ENCODE measurements at places on chromosomes 2 and 18. TPM values are rescaled to one million over a fixed set of nuclear protein-coding genes. Genes with fewer than 3 reads are reported as not detected.

STAT4 gene
- 104 TPM for total RNA-seq

CRYGD gene
- total RNA-seq = not detected

GPAT2 gene
- 12.4 TPM for total RNA-seq

RGPD3 gene
- total RNA-seq = 0.25 TPM

ALKAL2 gene
- total RNA-seq = 0.36 TPM

EGR4 gene
- total RNA-seq = 2.1 TPM

DNA sequence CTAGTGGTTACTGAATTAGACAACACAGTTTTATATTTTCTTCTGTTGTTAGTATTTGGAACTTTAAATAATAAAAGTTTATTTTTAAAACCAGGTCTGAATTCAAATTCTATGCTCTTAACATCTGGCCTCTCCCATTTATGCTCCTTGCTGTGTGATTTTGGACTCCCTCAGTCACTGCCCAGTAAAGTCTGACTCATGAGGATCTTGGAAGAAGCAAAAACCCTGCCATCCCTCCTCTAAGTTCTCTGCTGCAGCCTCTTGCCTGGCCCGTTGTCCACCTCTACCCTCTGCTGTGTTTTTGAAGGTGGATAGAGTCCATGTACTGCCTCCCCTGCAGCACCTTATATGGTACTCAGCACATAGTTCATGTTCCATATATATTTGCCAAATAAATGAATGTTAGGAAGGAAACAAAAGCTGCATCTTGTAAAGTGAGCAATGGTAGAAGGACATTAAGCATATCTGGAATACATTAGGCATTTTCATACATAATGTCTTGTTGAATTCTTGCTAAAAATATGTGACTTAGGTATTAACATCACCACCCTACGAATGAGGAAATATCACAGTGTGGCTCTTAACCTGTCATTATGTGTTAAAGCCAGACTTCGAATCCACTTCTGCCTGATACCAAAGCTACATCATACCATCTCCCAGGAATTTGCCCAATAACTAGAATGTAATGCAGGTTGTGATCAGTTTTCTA lies 62.1 kb downstream of the THNSL2 start:
- no peak for DNase-seq

DNA sequence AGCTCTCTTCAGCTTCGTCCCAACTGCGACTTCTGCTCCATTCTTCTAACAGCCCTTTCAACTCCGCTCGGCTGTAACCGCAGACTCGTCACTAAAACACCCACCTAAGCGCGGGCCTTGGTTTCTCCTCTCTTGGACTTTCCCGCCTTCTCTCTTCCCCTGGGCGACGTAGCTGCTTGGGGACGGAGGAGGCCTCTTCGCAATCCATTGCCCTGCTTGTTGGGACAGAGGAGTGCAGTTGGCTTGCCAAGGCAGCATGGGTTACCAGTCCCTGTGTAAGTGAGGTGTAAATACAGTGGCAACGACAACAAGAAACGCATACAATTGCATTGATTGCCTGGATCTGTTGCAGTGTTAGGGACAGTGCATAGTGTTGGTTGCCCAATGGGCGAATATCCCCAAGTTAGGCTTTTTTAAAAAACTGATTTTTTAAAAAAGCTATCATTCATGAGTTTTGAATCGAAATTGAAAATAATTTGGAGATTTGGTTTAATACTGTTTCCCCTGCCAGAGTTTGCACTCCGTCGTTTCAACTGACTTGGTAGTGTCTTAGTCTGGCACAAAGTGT lies 484 bp upstream of the DARS1 start:
- DNase-seq = peak; percentile 79

DNA sequence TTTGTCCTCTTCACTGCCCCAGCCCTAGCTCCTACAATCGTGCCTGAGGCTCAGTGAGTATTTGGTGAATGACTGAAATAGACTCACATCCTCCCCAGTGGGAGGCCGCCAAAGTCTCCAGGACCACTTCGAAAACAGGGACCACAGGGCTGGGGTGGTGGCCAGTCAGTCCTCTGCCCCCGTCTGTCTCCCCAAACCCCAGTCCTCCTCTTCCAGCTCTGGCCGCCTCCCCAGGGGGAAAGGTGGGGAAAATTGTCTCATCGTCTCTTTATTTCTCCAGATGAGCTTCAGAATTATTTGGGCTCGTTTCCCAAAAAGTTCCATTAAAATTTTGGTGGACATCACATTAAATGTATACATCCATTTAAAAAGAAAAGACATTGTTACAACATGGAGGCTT lies 43.5 kb downstream of the NPPC start:
- DNase-seq = no peak

GRCh38 chr2:61787941-61788563 lies 65.8 kb downstream of the FAM161A start:
- DNase-seq = no peak

GRCh38 chr2:201957091-201957490 lies 76.6 kb upstream of the FZD7 start:
- DNase-seq = no peak

DNA sequence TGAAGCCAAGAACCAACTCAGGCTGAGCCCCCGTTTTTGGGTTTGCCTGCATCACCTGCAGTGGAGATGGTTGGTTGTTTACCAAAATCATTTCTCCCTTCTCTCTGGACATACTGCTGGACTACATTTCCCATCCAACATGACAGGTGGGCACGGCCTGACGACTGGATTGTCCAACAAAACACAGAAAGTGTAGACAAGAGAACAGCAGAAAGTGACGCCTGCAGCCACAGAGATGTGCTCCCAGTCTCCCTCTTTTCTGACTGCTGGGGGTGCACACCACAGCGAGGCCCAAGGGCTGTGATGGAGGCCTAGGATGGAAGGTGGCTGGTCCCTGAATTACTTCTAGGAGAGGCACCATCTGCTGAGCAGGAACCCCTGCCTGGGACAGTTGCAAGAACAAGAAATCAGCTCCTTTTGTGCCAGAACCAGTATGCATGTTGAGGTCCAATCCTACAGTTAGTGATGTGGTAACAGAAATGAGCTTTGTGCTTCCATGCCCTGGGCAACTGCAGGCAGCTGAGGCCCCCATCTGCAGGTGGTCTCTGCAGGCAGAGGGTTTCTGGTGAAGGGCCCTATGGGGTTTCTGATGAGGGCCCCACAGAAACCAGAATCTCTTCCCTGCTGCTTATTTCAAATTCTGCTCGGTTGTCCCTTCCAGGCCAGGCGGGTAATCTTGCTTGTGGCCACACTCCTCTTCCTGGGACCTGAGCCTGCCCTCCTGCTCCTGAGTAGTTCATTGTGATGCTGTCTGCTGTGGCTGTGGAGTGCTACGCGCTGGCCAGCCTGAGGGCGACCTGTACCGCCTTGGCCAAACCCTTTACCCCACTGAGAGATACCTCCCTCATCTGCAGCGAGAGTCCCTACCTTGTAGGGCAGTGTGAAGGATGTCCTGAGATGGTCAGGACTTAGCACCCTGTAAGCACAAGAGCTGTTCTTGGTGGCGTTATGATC lies 168.3 kb downstream of the ASB1 start:
- no peak for DNase-seq

- DNase-seq = no peak
Observed at GRCh38 chr18:30234755-30235154, 807.8 kb downstream of the DSC3 start.

DNA sequence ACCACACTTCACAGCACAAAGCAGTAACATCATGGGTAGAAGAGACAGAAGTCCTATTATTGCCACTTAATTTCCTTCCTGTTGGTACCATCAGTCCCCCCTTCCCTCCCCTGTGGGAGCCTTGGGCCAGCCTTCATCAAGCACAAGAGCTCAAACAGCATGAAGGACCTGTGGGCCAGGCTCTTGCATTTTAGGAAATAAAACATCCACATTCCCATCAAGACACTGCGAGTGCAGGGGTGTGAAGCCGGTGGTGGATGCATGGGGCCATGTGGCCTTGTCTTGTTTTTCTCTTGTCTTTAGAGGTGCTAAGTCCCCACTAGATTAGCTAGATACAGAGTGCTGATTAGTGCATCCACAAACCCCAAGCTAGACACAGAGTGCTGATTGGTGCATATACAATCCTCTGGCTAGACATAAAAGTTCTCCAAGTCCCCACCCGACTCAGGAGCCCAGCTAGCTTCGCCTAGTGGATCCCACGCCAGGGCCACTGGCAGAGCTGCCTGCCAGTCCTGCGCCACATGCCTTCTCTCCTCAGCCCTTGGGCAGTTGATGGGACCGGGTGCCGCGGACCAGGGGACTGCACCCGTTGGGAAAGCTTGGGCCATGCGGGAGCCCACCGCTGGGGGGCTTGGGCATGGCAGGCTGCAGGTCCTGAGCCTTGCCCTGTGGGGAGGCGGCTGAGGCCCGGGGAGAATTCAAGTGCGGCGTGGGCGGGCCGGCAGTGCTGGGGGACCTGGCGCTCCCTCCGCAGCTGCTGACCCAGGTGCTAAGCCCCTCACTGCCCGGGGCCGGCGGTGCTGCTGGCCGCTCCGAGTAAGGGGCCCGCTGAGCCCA lies 14.7 kb upstream of the PXDN start:
- DNase-seq = no peak
